Muscle of leg (tissue), 16 donors: ENCODE measurements at places on chromosomes 12 and 14.
A peak's percentile ranks its signal among the peaks of the same experiment; 100 is the strongest.

DNA sequence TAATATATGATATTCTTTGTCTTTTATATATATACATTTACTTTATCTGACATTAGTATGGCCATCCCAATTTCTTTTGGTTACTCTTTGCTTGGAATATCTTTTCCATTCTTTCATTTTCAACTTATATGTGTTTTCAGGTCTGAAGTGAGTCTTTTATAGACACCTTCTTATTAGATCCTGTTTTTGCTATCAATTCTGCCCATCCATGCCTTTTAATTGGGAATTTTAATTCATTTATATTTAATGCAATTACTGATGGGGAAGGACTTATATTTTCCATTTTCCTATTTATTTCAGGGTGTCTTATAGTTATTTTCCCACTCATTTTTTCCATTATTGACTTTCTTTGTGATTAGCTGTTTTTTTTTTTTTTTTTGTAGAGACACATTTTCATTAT, 43.4 kb downstream of the GABARAPL1 start:
- no peak for DNase-seq

DNA sequence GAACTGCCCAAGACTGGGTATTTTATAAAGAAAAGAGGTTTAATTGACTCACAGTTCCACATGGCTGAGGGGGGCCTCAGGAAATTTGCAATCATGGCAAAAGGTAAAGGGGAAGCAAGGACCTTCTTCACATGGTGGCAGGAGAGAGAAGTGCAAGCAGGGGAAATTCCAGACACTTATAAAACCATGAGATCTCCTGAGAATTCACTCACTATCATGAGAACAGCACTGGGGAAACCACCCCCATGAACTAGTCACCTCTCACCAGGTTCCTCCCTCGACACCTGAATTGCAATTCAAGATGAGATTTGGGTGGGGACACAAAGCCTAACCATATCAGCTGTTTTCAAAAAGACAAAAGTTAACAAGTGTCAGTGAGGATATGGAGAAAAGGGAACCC, 112.6 kb downstream of the FOXA1 start:
- DNase-seq, result no peak

DNA sequence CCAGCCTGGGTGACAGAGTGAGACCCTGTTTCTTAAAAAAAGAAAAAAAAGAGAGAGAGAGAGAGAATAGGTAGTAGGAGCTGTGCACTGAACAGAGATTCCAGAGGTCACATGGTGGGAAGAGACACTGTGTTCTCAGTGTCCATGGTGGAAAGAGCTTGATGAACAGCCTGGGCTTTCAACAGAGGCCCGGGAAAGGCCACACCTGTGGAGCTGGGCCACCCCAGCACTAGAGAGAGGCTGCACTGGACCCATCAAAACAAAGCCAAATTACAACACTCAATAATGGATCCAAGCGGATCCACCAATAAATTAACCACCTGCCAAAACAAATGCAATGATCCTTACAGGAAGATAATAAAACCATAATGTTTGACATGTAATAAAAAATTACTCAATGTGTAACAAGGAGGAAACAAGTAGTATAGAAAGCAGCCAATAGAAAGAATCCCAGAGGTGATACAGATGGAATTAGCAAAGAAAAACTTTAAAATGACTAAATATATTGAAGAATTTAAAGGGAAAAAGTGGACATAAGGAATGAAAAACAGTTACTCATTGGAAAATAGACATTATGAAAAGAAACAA, 44.8 kb upstream of the BCL2L14 start:
- DNase-seq, result no peak

DNA sequence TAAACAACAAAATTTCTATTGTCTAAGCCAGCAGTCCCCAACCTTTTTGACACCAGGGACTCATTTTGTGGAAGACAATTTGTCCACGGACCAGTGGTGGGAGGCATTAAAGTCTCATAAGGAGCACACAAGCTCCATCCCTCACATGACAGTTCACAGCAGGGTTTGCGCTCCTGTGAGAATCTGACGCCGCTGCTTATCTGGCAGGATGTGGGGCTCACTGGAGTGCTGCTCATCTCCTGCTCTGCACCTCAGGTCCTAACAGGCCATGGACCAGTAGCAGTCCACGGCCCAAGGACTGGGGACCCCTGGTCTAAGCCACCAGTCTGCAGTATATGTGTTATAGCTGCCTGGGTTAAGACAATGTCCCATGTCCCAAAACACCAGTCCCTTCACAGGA, 27.2 kb downstream of the VCPKMT start:
- no peak for DNase-seq

- DNase-seq, result no peak
Observed at GRCh38 chr12:61810486-61810885, 449.7 kb upstream of the USP15 start.

- DNase-seq, result no peak
Observed at GRCh38 chr12:123591702-123592481, 7.5 kb downstream of the TMED2 start.

GRCh38 chr14:24428628-24429394, 657 bp downstream of the CBLN3 start:
- DNase-seq, result peak; percentile 54

DNA sequence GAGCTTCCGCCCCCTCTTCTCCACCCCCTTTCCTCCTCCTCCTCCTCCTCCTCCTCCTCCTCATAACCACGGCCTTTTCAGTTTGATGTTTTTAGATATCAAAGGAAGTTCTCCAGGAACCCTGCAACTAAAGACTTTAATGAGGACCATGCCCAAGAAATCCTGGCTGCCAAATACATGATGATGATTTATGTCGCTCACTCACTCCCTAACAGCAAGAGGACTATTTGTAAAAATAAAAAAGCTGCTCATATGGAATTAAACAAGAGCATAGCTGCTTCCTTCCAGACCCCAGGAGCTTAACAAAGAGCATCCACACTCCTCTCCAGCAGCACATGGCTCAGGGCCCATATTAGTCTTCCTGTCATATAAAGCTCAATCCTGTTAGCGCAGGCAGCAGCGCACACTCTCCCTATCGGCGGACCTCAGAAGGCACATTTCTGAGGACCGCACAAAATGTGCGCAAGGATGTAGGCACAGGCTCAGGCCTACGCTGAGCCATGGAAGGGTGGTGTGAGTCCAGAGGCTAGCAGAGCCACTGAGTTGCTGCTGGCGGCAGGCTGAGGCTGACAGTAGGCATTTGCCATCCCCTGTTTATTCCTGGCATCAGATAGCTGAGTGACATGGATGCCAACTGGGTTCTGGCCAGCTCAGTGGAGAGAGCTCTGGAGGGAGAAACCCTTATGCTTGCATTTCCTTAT, 232.8 kb downstream of the MSRB3 start:
- peak; percentile 90 for DNase-seq

GRCh38 chr14:60064491-60065072, 27.1 kb upstream of the PCNX4 start:
- DNase-seq, result peak; percentile 57

GRCh38 chr14:56005191-56006053, 112.8 kb upstream of the PELI2 start:
- peak; percentile 84 for DNase-seq

DNA sequence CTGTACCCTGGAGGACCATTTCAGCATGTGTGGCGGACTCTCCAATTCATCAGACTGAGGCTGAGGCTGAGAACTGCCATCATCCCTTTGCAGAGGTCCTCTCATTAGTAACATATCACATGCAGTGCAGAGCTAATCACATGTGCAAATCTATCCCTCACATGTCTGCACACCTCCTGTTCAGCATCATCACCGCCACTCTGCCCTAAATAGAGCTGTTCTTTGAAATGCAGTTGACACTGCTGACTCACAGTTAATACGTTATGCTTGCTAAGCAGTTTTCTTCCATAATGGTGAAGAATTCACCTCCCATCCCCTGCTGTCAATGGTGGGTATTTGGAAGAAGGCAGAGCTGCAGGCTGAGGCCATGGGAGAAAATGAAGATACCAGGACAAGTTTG, 85.0 kb upstream of the ANO2 start:
- DNase-seq, result no peak

DNA sequence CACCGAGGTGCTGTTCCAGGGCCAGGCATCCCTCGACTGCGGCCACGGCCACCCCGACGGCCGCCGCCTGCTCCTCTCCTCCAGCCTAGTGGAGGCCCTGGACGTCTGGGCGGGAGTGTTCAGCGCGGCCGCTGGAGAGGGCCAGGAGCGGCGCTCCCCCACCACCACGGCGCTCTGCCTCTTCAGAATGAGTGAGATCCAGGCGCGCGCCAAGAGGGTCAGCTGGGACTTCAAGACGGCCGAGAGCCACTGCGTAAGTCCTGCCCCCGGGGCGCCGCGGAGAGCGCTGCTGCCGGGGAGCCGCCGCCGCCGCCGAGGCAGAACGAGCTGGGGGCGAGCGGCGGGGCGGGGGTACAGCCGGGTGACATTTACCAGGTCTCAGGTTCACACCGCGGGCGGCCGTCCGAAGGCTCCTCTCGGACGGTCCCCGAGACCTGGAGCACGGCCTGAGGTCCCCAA, 1.4 kb downstream of the PLXNC1 start:
- peak; percentile 88 for DNase-seq

GRCh38 chr14:36848213-36848612, 186.6 kb downstream of the PAX9 start:
- DNase-seq, result peak; percentile 39

GRCh38 chr12:13592063-13592942, 389.1 kb downstream of the GRIN2B start:
- DNase-seq, result no peak

DNA sequence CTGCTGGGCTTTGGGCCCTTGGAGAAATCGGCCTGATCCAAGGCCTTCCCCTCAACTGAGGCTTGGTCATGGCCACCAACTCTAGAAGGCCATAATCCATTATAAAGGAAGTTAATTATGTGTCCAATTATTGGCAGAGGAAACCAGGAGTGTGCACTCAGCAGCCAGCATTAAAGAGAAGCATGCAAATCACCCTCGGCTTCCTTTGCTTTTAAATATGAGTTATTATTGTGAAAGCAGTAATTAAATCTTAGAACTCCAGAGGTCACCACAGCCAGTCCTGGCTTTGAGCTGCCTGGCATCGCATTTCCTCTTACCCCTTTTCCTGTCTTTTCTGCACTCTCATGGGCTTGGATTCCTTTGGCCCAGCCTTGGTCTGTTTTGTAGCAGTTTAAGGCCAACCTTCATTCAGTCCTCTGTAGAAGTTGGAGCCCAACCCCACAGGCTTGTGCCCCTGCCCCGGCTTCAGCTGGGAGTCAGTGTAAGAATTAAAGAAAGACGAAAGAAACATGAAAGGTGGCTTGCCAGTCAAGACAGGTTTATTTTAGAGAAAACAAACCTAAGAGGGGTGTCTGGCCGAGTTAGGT, 14.7 kb upstream of the KRT86 start:
- DNase-seq, result no peak

GRCh38 chr12:108854451-108855283, 2.7 kb downstream of the SSH1 start:
- DNase-seq, result no peak

GRCh38 chr14:104587641-104588040, 8.1 kb downstream of the C14orf180 start:
- no peak for DNase-seq

GRCh38 chr12:68959143-68959858, 26.3 kb upstream of the CPM start:
- DNase-seq, result peak; percentile 44

DNA sequence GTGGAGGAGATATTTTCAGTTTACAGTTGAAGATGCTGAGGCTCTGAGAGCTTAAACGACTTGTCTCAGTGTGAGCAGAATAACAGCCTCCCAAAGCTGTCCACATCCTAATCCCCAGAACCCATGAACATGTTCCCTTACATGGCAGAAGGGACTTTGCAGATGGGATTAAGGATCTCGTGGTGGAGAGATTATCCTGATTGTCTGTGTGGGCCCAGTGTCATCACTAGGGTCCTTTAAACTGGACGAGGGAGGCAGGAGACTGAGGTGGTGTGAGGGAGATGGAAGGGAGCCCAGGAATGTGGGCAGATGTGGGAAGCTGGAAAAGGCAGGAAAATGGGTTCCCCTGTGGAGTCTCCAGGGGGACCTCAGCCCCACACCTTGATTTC, 9.6 kb upstream of the KRT80 start:
- no peak for DNase-seq

DNA sequence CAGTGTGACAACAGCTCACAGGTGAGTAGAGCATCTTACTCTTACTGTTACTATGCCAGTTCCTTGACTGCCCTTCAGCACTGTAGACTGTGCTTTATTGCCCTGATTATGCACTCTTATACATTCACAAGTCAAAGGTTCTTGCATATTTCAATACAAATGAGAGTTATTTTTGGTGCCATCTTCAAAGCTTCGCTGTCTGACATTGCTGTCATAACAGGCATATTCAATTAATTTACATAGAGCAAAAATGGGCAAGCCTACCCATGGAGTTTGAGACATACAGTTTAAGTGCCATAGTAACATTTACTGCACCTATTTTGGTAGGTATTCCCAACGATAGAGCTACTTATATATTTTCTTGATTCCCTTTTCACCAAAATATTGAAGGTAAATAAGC, 107.5 kb upstream of the CNTN1 start:
- DNase-seq, result no peak

- peak; percentile 27 for DNase-seq
Observed at GRCh38 chr12:124994437-124994975, 1.1 kb downstream of the BRI3BP start.

DNA sequence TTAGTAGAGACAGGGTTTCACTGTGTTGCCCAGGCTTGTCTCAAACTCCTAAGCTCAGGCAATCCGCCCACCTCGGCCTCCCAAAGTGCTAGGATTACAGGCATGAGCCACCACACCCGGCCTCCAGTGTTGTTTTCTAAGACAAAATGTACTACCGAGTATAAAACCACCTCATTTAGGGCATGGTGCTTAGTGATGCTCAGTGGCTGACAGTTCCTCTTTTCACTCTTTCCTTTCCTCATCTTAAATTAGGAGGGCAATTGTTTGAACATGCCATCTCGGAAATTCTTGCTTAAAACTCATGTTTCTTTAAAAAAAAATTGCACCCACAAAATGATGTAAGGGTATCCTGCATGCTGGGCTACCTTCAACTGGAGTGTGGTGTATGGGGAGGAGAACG, 89.0 kb downstream of the RFX4 start:
- DNase-seq, result no peak

DNA sequence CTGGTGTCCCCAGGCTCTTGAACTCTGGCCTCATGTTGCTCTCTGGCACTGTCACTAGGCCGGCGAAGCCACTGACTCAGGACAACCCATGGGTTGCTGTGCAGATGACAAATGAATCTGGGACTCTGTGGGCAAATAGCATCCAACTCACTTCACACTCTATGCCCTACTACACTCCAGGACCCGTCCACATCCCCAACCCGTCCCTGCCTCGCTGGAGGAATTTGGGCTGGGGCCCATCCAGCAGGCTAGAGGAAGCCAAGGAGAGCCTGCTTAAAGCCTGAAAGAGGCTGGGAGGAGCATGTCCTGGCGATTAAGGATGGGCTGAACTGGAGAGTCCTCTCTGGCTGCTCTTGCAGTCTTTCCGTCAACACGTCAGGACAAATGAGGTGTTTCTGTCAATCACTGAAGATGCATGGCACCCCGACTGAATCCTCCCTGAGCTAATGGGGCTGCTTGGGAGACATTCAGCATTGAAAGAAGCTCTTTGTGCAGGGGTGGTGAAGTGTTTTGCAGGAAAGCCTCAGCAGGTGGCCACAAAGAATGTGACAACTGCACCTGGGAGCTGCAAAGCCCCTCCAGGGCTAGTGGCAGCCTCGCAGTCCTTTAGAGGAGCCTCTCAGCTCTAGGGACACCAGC, 71.7 kb downstream of the ANO2 start:
- DNase-seq, result peak; percentile 81
